ENCODE measurements at places on chromosomes 7 and 10.

GRCh38 chr10:21518641-21519396 is 6.7 kb downstream of the SKIDA1 start:
- DNase-seq: peak; percentile 63

- peak; percentile 64 for DNase-seq
These were observed 64.6 kb downstream of the KLF6 start for GRCh38 chr10:3720228-3721019.

DNA sequence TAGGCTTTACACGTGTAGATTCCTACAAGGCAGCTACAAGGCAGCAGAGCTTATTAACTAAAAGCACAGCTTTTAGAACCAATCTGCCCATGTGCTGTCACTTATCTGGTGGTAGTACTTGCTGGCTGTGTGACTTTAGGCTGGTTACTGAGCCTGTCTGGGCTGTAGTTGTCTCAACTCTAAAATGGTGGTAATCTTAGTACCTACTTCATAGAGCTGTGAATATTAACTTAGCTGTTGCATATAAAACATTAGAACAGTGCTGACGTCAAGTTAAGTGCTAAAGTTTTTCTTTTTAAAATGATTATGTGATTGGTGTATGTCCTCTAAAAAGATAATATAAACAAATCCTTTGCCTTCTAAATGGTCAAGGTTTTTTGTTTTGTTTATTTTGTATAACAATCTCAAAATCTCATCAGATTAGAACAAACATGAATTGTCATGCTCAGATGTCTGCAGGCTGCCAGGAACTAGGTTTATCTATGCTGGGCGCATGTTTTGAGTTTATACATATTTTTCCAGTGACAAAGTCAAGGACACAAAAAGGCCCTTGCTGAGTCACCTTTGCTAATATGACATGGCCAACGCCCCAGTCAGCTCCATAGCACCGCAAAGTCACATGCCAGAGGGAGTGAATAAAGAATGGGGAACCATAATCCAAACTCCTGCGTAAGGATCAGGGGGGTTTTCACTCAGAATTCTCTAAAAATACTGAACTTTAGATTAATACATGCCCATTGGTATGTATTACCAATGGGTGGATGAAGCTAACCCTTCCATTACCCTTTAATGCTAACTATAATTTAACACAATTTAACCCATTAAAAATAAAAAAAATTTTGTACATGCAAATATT is 39.8 kb upstream of the ARL4A start:
- DNase-seq: peak; percentile 70

GRCh38 chr10:20147684-20148083 is 331.5 kb downstream of the PLXDC2 start:
- DNase-seq: peak; percentile 19

DNA sequence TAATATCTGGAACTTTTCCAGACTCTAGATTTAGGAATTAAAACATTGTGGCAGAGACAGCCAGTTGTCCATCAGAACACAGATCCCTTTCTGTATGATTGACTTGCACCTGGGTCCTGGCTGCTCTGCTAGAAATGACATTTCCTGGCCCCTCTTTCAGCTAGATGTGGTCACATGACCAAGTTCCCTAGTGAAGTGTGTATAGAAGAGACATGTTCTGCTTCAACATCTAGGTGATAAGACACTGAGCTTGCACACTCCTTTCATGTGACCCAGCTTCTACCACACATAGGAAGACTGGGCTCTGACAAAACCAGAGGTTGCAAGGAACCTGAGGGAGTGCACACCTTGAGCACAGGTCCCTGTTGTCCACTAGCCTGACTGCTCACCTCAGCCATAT is 22.8 kb upstream of the DYNC1I1 start:
- no peak for DNase-seq

DNA sequence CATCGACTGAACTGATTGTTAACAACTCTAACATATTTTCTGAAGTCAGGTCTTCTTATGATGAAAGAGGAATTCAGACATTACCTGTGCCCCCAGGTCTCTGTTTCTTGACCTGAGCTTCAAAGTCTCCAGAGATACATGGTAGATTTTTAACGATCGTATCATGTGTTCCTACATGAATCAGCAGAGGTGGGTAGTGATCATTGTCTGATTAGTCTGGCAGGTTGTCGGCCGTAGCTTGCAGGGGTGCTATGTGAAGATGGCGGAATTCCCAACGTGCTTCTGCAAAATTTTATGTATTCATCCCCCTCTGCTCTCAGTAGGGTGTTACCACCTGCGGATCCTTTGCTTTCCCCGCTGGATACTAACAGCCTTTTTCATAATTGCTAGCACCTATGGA is 581.9 kb downstream of the GATA3 start:
- DNase-seq: no peak
